Stimulated activated CD8-positive, alpha-beta memory T cell treated with anti-CD3 and anti-CD28 coated beads, Interleukin-15, amount 100 ng/mL, for 48 hours (primary cell): ENCODE measurements at places on chromosomes 12 and 14.
A peak's percentile ranks its signal among the peaks of the same experiment; 100 is the strongest.

- DNase-seq, result no peak
Observed at GRCh38 chr12:10158406-10158805, 13.5 kb downstream of the OLR1 start.

DNA sequence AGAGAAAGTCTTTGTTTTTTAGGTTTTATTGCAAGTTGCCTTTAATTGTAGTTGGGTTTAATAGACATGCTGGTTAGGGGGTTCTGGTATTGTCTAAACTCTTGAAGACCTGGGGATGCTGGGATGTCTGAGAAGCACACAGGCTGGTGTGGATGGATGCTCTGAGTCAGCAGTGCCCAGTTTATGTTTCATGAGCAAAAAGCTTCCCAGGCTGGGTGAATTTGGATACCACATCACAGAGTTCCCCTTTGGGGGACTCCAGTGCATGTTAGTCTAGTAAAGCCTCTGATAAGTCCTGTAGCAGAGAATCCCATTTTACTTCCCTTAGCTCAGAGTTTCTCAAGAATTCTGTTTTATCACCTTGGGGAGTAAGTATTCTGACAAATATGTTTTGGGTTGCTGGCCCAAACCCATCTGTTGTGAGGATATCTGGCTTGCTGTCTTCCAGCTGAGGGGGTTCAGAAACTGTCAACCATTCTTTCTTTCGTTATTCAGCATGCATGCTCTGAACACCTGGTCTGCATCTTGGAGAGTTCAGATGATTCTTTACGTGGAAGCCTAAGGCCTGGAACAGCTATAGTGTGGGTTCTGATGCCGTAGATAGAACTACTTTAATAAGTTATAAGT lies 509.1 kb downstream of the VRK1 start:
- DNase-seq, result peak; percentile 2

GRCh38 chr12:19945559-19946435 lies 422.5 kb upstream of the PDE3A start:
- DNase-seq, result no peak

DNA sequence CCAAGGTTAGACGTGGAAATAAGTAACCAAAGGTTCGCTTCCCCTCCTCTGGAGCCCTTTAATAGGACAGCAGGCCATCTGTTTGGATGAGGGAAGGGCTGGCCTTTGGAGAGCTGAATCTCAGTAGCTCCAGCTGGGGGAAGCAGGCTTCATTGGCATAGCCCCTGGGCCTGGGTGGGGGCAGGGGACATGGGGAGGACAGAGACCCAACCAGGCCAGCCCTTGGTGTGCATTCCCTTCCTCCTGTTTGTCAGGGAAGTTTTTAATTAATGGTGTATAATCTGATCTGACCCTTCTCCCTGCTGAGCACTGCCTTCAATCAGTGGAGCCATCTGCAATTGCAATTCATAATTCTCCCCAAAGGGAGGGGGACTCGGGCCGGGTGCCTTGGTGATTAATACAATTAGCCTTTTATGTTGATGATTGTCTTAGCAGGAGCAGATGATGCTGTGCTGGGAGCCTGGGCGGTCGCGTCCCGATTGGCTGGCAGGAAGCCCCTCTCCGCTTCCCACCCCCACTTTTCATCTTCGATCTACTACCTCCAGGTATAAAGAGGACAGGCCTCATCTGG lies 6.4 kb downstream of the AQP6 start:
- no peak for DNase-seq

DNA sequence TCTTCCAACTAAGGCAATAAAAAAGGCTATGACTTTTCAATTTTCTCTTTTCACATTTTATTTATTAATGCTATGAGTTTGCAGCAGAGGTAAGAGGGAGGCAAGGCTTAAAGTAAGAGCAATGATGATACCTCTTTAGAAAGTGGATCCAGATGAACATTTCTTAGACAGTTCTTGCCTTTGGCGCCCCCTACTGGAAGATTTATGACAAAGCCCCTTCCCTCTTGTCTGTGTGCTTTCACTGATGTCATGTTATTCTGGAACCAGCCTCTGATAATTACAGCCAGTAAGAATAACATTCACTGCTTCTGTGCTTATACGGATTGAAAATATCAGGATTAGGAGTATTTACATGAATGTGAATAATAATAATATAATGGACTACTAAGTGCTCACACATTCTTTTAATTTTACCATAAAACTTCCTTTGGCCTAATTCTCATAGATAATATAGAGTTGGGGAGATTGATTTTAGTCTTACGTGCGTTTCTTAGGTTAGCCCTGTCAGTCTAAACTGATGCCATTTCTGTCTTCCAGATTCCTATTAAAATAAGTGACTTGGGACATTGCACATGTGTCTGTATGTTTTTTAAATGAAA lies 1929.9 kb upstream of the SEL1L start:
- DNase-seq, result no peak
